Panc1 (cell line): ENCODE measurements at places on chromosomes 7 and 10. TPM values are rescaled to one million over a fixed set of nuclear protein-coding genes. Genes with fewer than 3 reads are reported as not detected.

DNA sequence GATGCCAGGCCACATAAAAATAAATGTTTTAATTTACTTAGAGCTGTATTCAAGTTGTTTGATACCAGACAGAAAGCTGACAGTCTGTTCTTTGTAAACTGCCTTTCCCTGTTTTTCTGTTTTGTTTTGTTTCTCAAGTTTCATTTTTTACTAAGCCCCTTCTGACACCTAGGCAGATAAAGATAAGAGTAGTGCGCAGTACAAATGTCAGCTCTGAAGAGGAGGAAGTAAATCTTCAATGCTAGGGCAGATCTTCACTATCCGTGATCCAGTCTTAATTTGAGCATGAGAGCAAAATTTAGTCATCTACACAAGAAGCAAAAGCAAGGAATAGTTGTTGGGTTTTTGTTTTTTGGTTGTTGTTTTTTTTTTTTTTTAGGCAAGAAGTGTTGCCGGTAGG, 27.3 kb downstream of the MTURN start:
- DNase-seq: no peak
- peaks cover 10% of the 10 kb centered on the region for H3K4me1 ChIP-seq
- H3K4me3 ChIP-seq: no peak overlapping the region
- no peaks in the 10 kb centered on the region for H3K36me3 ChIP-seq
- peaks cover 5% of the 10 kb centered on the region; the same call in 1 of the 2 replicates for H3K27me3 ChIP-seq
- H3K27ac ChIP-seq: no peak overlapping the region

DNA sequence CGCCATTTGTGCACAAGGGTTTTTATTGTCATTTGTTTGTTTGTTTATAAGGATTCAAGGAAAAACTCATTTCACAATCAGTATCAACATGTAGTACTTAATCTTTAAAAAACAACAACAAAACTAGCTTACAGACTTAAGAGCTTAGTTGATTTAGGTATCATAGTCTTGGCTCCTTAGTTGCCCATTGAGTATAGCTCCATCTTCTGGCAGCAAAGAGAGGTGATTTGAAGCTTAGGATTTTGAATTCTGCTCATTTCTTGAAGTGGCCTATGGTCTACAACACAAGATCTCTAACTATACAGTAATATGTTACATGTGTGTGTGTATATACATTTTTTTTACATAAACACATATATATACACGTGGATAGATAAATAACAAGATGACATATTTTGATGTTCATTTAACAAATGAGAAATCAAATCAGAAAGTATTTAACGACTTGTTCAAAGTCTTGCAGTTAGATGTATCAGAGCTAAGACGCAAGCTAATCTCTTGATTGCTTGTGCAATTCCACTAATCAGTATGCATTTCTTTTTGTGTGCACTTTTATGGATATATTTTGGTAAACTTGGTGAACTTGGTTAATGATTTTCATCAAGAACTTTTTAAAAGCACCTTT, 307.3 kb downstream of the CAMK1D start:
- no peak overlapping the region for H3K27ac ChIP-seq
- no peak overlapping the region for H3K4me3 ChIP-seq
- H3K36me3 ChIP-seq: no peaks in the 10 kb centered on the region
- no peaks in the 10 kb centered on the region for H3K27me3 ChIP-seq
- peak; percentile 24 for DNase-seq

- H3K4me3 ChIP-seq: no peak overlapping the region
- H3K27me3 ChIP-seq: peaks cover 19% of the 10 kb centered on the region
- no peak overlapping the region for H3K27ac ChIP-seq
- H3K36me3 ChIP-seq: no peaks in the 10 kb centered on the region
- DNase-seq: no peak
Measured at GRCh38 chr7:26609532-26609931, 254.9 kb downstream of the SKAP2 start.

DNA sequence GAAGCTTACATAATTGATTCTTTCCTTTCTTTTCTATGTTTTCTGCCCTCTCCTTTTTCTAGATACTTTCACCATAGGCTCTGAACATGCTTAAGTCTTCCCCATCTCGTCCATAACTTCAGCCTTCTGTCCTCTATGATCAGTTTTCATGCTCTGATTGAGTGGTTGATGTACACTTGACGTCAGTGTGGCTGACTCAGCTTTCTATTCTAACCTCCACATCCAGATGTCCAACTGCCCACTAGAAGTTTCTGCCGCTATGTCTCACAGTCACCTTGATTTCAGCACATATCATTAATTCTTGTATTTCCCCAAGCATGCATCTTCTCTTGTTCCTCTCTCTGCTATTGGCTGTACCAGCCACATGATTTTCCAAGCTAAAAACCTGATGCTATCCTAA, 15.0 kb downstream of the CDK14 start:
- no peak overlapping the region for H3K4me3 ChIP-seq
- H3K4me1 ChIP-seq: no peaks in the 10 kb centered on the region
- H3K27ac ChIP-seq: no peak overlapping the region

ATOH7 gene
- total RNA-seq: 0.28 TPM

- H3K27ac ChIP-seq: peak overlapping the region; percentile 93
- DNase-seq: no peak
- no peaks in the 10 kb centered on the region for H3K27me3 ChIP-seq
- no peaks in the 10 kb centered on the region; the same call in 1 of the 2 replicates for H3K36me3 ChIP-seq
- peak overlapping the region; percentile 95 for H3K4me3 ChIP-seq
Measured at GRCh38 chr7:16646472-16647072, 591 bp downstream of the BZW2 start.

GRCh38 chr10:62109587-62110293, 158.9 kb downstream of the RTKN2 start:
- no peak overlapping the region for H3K4me3 ChIP-seq
- H3K4me1 ChIP-seq: peaks cover 13% of the 10 kb centered on the region; the same call in 1 of the 2 replicates
